ENCODE measurements at places on chromosomes 4 and X. TPM values are rescaled to one million over a fixed set of nuclear protein-coding genes. Genes with fewer than 3 reads are reported as not detected.

Gene HHIP
- total RNA-seq = 8.8 TPM

- H3K4me1 ChIP-seq = no peaks in the 10 kb centered on the region
- no peak for DNase-seq
- H3K27ac ChIP-seq = no peak overlapping the region
- no peaks in the 10 kb centered on the region for H3K36me3 ChIP-seq
- H3K27me3 ChIP-seq = no peaks in the 10 kb centered on the region
Observed at GRCh38 chrX:131728295-131729145, 184.6 kb downstream of the OR13H1 start.

Gene ATP2B3
- not detected for total RNA-seq

Gene SPANXN3
- not detected for total RNA-seq

- H3K36me3 ChIP-seq = no peaks in the 10 kb centered on the region
- no peak for DNase-seq
- no peaks in the 10 kb centered on the region for H3K4me1 ChIP-seq
- no peak overlapping the region for H3K27ac ChIP-seq
- no peak overlapping the region for H3K4me3 ChIP-seq
Observed at GRCh38 chrX:144801786-144802185, 445.5 kb upstream of the SPANXN1 start.

Gene TLR8
- not detected for total RNA-seq

GRCh38 chrX:147376601-147377422 lies 534.9 kb upstream of the FMR1 start:
- H3K27me3 ChIP-seq = no peaks in the 10 kb centered on the region
- no peak overlapping the region for H3K4me3 ChIP-seq
- DNase-seq = no peak
- H3K4me1 ChIP-seq = no peaks in the 10 kb centered on the region
- no peaks in the 10 kb centered on the region for H3K36me3 ChIP-seq

DNA sequence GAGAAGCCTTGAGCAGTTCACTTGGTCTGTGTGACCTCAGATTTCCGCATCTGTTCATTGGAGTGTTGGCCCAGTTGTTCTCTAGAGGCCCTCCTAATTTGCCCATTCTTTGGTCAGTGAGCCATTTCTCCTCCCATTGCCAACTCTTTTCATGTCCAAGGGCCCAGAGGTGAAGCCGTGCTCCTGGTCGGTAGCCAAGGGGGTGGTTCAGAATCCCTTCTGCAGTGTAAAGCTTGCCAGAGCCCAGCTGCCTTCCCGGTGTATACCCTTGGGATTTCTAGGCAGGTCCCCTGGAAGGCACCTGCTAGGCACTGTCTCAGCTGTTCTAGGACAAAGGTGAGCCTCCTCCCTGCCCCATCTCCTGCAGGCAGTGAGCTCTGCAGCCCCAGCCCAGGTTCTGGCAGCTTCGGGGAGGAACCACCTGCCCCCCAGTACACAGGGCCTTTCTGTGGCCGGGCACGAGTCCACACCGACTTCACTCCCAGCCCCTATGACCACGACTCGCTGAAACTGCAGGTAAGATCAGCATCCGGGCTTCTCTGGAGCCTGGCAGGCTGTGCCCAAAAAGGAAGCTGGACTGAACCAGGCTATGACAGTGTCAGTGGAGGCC lies 12.3 kb downstream of the SASH3 start:
- no peaks in the 10 kb centered on the region for H3K27me3 ChIP-seq
- no peak for DNase-seq
- no peak overlapping the region for H3K27ac ChIP-seq
- H3K4me1 ChIP-seq = no peaks in the 10 kb centered on the region

DNA sequence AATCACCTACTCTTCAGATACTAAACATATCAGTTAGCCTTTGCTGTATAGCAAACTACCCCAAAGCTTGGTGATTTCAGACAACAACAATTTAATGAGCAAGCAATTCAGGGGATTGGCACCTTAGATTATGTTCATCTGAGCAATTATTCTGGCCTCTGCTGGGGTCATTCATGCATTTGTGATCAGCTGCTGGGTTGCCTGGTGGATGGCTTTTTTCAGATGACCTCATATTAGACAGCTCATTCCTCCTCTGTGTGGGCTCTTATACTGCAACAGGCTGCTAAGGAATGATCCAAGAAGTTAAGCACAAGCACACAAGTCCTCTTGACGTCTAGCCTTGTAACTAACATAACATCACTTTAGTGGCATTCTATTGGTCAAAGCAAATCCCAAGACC lies 153.0 kb upstream of the PPP1R2C start:
- H3K4me3 ChIP-seq = no peak overlapping the region
- H3K4me1 ChIP-seq = no peaks in the 10 kb centered on the region
- H3K36me3 ChIP-seq = no peaks in the 10 kb centered on the region
- H3K27ac ChIP-seq = no peak overlapping the region

Gene DSPP
- total RNA-seq = not detected

DNA sequence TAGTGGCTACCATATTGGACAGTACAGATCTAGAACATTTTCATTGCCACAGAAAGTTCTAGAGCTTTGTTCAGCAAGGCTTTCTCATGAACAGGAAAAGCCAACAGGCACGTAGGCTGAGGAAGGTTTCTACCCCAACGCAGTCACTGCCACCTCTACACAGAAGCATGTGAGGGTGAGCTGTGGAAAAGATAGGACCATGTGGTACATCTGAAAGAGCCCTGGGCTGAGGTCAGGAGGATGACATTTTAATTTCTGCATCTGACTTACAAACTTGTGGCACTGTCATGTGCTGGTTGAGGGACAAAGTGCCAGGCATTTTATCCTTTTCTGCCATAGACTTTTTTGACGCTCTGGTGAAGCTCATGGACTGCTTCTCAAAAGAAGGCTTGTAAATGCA lies 454.2 kb downstream of the BCOR start:
- no peak for DNase-seq
- no peaks in the 10 kb centered on the region for H3K36me3 ChIP-seq
- no peak overlapping the region for H3K4me3 ChIP-seq
- H3K4me1 ChIP-seq = no peaks in the 10 kb centered on the region
- H3K27ac ChIP-seq = no peak overlapping the region
- H3K27me3 ChIP-seq = no peaks in the 10 kb centered on the region

GRCh38 chr4:97013711-97014110 lies 1129.6 kb downstream of the STPG2 start:
- H3K36me3 ChIP-seq = no peaks in the 10 kb centered on the region
- H3K4me3 ChIP-seq = no peak overlapping the region
- no peaks in the 10 kb centered on the region for H3K4me1 ChIP-seq

GRCh38 chrX:153877571-153878261 lies 8.3 kb downstream of the L1CAM start:
- no peak overlapping the region for H3K4me3 ChIP-seq
- H3K27ac ChIP-seq = no peak overlapping the region
- H3K4me1 ChIP-seq = no peaks in the 10 kb centered on the region
- no peaks in the 10 kb centered on the region for H3K36me3 ChIP-seq
- no peaks in the 10 kb centered on the region for H3K27me3 ChIP-seq

Gene TMEM156
- total RNA-seq = 18.6 TPM

Gene FAM193A
- total RNA-seq = 4.4 TPM

DNA sequence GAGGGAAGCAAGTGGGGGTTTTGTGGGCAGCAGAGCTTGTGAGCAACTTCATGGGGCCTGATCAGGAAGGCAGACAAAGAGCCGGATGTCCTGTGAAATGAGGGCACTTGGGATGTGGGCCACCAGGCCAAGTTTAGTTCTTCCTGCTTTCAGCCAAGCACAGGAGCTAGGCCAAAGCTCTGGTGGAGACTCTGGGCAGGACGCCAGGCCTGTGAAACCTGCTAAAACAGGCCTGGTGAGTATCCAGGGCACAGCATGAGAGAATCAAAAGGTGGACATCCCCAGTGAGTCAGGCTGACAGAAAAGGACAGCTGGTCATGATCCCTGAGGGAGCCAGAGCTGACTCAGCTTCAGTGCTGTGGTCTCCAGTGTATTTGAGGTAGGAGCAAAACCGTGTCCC lies 95.7 kb downstream of the NPNT start:
- no peaks in the 10 kb centered on the region for H3K36me3 ChIP-seq
- H3K4me3 ChIP-seq = no peak overlapping the region
- H3K27ac ChIP-seq = no peak overlapping the region
- no peak for DNase-seq
- no peaks in the 10 kb centered on the region for H3K4me1 ChIP-seq
- no peaks in the 10 kb centered on the region for H3K27me3 ChIP-seq

Gene BEX5
- not detected for total RNA-seq

GRCh38 chrX:18885328-18886004 lies 98.4 kb downstream of the PHKA2 start:
- peak; percentile 16 for DNase-seq
- H3K27ac ChIP-seq = no peak overlapping the region
- H3K27me3 ChIP-seq = no peaks in the 10 kb centered on the region
- no peaks in the 10 kb centered on the region for H3K36me3 ChIP-seq
